ENCODE measurements at places on chromosomes 11 and 22.
A peak's percentile ranks its signal among the peaks of the same experiment; 100 is the strongest.

DNA sequence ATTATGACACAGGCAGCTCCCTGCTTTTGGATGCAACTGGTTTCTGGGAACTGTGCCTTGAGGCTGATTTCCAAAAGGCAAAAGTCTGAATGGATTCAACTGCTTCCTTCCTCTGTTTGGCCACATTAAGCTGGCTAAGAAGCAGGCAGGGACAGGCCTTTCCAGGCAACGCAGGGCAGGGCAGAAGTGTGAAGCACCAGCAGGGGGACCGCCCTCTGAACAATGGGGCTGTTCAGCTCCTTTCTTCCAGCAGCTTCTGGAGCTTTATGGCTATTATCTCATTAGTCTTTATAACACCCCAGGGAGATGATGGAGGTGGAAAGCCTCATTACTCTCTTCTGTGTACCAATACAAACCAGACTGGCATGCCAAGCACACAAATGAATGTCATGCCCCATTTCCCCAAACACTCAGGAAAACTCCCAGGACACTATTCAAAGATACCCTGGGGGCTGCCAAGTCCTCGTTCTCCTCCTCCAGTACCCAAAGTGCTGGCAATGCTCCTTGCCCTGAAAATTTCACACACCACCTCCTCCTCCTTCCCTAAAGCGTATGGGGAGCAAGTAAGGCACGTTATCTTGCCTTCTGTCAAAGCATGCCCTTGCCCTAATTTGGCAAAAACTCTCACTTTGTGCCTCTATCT lies 21.3 kb downstream of the MORC2 start:
- no peak for DNase-seq

GRCh38 chr22:30718491-30718890 lies 23.8 kb downstream of the OSBP2 start:
- no peak for DNase-seq

- DNase-seq = no peak
These were observed 1.1 kb upstream of the DBX1 start for GRCh38 chr11:20161230-20161918.

- no peak for DNase-seq
These were observed 138.6 kb downstream of the KIRREL3 start for GRCh38 chr11:126861796-126862459.

- DNase-seq = no peak
These were observed 104.0 kb downstream of the FAR1 start for GRCh38 chr11:13772223-13773046.

DNA sequence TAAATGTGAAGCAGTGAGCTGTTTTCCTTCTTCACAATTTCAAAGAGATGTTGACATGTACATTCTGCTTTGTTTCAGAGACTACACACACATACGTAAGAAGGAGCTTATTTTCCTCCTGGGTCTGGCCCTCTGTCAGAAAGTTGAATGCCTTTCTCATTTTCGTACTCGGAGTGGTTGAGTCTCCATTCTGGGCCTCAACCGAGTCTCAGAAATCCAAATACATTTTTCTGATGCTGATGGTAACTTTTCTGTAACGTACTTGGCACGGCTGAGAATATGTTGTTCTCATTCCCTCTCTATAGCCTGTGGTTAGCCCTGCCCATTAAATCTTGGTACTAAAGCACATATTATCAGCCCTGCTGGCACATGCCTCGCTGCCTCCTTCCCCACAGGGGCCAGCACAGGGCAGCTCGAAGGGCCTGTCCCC lies 25.3 kb downstream of the PARVA start:
- no peak for DNase-seq

- DNase-seq = peak; percentile 38
These were observed 10.3 kb downstream of the PRDM10 start for GRCh38 chr11:129992161-129992944.

DNA sequence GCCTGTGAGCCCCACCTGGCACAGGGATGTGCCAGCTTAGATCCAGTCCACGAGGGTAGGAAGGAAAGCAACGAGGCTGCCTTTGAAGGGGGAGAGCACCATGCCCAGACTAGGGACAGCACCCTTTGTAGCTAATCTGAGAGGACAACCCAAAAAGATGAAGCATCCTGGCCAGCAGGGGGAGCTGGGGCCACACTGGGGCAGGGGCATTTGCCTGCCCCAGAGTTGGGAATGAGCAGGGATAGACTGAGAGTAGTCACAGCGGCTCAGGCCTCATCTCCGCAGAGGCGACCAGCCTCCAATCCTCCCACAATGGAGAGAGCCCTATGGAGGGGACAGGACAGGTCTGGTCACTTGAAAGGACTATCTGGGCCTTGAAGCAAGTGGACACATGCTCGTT lies 16.4 kb downstream of the LMO1 start:
- no peak for DNase-seq

GRCh38 chr11:13287036-13287435 lies 9.4 kb downstream of the BMAL1 start:
- DNase-seq = no peak

GRCh38 chr11:71488681-71489270 lies 35.8 kb downstream of the NADSYN1 start:
- DNase-seq = no peak

DNA sequence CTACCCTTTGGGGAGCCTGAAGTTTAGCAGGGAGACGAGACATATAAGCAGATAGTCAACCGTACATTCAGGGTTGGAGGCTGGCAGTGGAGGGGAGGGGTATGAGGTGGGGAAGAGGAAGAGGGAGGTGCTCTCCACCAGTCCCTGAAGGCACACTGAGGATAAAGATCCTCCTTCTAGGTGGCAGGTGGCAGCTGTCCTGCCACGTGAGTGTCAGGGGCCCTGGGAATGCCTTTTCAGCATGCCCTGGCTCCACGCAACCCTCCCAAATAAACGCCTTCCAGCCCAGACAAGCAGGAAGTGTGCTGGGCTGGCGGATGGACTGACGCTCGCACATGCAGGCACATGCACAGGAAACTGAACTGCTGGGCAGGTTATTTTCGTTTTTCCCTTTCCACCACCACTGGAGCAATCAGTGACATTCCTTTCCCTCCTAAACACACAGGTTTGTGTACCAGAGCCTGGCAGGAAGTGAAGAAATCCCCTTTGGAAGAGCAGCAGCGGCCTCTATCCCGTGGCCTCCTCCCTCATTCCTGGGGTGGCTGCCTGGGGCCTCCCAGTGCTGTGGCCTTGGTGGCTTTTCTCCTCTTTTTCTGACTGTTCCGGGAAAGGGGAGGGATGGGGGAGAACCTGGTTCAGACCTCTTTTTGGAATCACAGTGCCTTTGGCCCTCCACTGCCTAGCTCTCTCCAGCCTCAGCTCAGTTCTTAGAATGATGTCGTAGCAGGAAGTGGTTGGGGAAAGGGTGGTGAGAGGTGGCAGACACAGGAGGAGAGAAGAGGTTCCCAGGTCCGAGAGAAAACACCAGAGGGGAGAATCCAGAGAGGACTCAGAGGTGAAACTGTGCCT lies 157.0 kb upstream of the TIMP3 start:
- DNase-seq = peak; percentile 29

- DNase-seq = peak; percentile 60
These were observed 5.8 kb downstream of the TSPAN4 start for GRCh38 chr11:848380-848931.

DNA sequence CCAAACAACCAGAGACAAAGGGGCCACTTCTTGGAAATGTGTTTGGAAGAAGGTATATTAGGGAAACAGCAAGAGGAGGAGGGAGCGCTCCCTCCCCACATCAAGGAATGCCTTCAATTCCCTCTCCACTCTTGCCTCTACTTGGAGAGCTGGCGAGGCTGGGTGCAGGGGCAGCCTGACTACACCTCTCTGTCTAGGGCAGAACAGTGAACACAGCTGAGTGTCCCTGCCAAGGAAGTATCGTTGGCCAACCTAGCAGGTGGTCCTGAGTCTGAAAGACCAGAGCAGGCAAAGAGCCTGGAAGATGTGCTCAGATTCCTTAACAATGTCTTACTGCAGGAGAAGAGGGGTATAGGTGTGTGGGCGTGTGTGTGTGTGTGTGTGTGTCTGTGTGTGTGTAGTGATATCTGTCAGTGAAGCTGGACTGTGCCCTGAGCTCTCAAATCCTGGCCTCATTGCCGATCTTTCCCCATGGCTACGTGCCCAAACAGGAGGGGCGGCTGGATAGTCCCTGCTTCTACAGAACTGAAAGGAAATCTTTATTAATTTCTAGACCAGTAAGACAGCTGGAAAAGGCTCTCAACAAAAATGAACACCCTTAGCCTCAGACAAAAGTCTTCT lies 46.8 kb downstream of the PAMR1 start:
- no peak for DNase-seq

- DNase-seq = no peak
These were observed 212.3 kb upstream of the ZBED5 start for GRCh38 chr11:11069841-11070835.

DNA sequence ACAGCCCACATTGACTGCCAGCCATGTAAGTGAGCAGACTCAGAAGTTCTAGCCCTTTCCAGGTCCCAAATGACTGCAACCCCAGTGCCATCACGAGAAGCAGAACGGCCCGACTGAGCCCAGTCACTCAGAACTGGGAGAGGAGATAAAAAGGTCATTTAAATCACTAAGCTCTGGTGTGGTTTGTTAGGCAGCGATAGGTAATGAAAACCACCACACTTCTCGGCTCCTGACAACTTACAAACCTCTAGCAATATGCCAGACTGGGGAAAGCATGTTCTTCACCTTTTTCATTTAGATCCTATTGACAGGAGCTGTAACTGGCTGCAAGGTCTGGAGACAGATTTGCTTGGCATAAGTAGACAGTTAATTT lies 6.7 kb downstream of the SLC15A3 start:
- no peak for DNase-seq

GRCh38 chr11:36177836-36178235 lies 111.4 kb downstream of the COMMD9 start:
- DNase-seq = no peak

DNA sequence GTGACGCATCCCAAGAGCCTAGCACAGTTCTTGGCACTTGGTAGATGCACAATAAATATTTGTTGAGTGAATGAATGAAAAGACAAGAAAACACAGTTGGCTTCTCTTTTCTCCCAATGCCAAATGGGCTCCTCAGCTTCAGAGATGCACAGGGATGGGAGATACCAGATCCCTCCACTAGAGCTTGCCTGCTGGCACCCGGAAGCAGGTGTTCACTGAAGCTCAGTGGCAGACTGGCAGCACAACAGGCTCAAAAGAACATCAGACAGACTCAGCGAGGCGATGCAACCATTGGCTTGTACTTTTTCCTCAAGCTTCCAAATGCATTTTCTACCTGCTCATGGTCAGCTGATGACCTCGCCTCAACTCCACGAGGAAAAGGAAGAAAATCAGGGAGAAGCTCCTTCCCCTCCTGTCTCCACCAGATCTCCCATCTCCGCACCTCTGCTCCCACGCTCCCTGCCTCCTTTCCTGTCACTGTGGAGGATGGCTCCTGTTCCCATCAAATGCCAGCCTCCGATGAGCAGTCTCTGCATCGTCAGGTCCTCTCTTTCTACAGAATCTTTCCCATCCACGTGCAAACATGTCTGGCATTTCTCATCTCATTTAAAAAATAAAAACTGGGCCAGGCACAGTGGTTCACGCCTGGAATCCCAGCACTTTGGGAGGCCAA lies 5.8 kb downstream of the RAPSN start:
- DNase-seq = no peak

- no peak for DNase-seq
These were observed 895 bp downstream of the TEAD1 start for GRCh38 chr11:12674936-12675696.

DNA sequence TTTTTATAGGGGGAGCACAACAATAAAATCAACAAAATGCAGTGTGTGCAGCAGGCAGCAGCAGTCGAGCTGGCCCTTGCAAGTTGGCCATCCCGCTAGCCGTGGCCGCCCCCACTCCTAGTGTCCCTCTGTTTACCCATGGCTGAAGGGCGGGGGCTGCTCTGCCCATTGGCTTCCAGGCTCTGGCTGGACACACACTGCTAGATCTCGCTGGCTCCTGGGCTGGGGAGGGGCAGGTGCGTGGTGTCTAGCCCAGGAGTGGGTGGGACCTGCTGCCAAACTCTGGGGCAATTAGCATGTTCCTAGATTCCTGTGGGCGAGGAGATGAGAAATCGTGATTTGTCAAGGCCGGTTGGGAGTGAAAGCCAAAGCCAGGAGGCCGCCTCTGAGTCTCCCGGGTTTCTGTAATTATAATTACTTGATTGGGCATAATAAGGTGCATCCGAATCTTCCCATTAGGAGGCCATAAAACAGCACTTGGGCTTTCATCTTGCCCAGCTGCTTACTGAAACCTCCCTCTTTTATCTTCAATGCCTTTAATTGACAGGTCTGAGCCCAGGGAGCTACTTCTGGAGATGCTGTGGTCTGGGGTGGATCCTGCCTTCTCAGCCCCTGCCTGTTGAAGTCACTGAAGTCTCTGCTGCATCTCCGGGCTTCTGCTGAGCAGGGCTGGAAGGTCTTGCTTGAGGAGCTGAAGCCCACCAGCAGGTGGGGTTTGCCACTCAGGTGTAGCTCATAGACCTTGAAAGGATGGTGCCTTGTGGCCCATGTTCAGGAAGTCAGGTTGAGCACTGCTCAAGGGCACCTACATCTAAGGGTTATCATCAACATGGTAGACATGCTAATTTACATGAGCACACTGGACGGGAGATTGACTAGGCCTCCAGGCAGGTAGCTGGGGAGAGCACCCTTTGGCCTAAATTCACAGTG lies 44.5 kb upstream of the DKK3 start:
- DNase-seq = no peak

GRCh38 chr11:14418801-14419417 lies 59.9 kb upstream of the RRAS2 start:
- DNase-seq = no peak

DNA sequence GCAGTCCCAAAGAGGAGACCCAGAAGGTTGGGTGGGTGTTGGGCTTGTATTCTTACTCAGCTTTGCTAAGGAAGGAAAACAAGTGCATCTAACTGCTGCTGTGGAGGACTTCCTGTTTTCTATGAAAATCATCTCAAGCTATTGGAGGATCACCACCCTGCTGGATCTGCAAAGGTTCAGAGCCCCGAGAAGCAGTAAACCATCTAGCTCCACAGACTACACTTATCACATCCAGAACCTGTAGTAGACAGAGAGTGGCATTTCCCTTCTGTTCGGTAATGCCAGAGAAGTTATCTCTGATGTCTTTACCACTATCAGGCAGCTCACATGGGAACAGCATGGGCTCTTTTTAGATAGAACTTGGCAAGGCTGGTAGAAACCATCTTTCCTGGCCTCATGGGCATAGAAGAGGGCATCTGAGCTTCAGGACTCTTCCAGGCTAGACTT lies 21.7 kb downstream of the KCNJ1 start:
- no peak for DNase-seq
